Activated CD4-positive, alpha-beta T cell treated with anti-CD3 and anti-CD28 coated beads for 36 hours (primary cell): ENCODE measurements at places on chromosomes 5 and 9. TPM values are rescaled to one million over a fixed set of nuclear protein-coding genes. Genes with fewer than 3 reads are reported as not detected.

Gene C5orf46
- not detected for total RNA-seq

Gene CAPSL
- total RNA-seq, result 1.7 TPM

Gene MEF2C
- 0.07 TPM for total RNA-seq

- no peak for DNase-seq
Measured at GRCh38 chr5:107633171-107633901, 37.4 kb downstream of the EFNA5 start.

DNA sequence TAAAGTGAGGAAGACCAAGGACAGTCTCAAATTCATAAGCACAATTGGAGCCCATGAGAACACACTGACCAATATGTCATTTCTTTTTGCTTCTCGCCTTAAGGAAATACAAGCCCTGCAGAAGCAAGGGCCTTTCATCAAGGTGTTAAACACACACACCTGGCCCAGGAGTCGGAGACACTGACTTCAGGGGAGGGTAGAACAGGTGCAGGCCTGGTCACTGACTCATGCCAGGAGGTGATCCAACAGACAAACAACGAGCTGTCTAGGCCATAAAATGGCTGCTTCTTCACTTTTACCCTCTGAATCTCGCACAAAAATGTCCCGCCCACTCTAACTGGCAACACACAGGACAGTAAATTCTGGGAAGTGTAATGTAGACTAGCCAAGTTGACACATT, 62.7 kb downstream of the RGMB start:
- no peak for DNase-seq

GRCh38 chr9:117869712-117870111, 165.5 kb downstream of the TLR4 start:
- DNase-seq, result no peak

- peak; percentile 35 for DNase-seq
Measured at GRCh38 chr5:154647114-154647760, 107.9 kb upstream of the LARP1 start.
